Activated T-helper 17 cell treated with anti-CD3 and anti-CD28 coated beads, Interleukin-2, amount 50 U/mL, for 72 hours (primary cell): ENCODE measurements at places on chromosomes 16 and 17.
A peak's percentile ranks its signal among the peaks of the same experiment; 100 is the strongest.

DNA sequence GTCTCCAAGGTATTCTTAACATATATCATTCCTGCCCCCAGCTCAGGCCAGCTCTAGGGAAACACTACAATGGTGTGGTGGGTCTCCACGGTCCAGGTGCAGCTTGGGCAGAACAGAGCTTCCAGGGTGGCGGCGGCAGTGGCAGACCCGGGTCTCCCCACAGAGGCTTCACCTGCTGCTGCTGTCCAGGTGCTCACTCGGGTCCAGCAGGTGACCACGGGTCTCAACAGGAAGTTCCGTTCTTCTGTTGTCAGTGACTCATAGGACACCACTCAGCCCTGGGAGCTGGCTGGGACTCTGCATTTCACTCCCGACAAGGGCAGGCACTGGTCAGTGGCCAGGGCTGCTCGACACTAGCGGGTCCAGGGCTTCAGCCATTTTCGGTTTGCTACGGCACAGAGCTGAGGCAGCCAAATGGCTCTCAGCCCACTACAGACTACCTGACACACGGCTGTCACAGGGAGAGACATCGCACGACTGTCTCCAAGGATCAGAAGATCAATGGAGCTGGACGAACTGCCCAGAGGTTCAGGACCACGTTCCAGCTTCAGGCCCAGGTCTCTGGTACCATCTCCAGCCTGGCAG, 16.7 kb downstream of the MTHFSD start:
- no peak for ATAC-seq

DNA sequence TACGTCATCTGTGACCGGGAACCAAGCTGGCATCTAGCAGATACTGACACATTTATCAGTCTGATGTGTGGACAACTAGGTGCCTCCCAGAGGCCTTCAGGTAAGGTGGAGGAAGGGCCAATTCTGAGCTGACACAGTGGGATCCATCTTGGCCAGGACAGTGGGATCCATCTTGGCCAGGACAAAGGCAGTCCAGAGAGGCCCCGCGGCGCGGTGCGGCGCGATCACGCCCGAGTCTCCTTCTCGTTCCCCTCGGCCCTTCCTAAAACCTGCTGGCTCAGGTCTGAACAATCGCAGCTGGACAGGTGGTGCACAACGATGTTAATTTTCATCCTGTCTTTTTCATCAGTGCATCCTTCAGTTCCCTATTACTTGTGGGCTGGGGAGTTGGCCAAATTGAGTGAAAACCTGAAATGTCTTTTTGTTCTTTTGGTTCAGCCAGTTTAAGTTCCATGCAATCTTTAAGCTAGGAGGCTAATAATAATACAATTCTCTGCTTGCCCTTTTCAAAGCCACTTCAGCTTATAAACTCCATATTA, 486 bp upstream of the WSB1 start:
- ATAC-seq, result no peak

GRCh38 chr16:88904676-88905365, 38.4 kb upstream of the PABPN1L start:
- no peak for ATAC-seq

- no peak for ATAC-seq
Observed at GRCh38 chr17:29042679-29043538, at the start of gene PIPOX. Gene PIPOX (plus strand): TSS chr17:29043141. CDS start chr17:29043226, 85 bp downstream.

DNA sequence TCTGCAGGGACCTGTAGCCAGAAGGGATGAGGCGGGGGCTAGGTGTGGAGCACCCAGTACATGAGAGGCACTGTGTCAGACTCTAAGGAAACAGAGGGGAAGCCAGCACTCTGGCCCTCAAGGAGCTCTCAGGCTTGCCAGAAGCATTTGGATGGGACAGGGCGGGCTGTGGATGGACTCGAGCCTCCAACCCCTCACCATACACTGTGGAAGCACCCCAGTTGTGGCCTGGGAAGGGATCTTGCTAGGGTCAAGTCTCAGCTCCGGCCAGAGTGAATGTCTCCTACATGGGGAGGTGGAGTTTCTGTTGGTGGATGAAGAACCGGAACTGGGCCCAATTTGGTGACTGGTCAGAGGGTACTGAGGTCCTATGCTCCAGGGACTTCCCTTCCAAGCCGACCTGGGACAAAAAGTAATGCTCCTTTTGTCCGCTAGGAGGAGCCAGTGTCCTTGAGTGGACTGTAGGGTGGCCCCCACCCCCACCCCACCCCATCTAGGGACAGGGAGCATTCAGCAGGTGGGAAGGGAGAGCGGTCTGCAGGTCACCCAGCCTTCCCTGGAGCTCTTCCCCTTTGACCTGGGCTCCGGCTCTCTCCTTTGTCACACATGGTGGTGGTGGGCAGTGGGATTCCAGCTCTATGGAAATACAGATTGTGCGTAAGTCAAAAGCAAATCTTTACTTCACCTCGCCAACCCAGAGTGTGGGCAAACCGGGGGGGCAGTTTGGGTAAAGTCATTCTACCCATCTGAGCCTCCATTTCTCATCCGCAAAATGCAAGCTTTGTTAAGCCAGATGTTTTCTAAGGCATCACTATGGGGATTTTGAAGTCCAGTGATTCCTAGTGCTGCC, 20.4 kb upstream of the PHB1 start:
- ATAC-seq, result peak; percentile 52

DNA sequence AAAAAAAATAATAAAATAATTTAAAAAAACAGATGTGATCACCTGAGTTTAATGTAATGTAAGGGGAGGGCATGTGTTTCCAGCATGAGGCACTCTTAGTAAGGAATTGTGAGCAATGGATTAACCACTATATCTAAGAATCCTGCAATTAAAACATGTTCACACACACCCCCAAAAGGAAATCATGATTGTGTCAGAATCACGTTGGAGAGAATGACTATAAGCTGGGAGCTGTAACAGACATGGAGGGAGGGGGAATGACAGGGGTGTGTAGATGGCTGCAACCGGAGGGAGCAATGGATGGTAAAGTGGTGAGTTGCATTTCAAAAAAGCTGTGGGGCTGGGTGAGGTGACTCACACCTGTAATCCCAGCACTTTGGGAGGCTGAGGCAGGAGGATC, 13.6 kb upstream of the CCL22 start:
- ATAC-seq, result no peak

- no peak for ATAC-seq
Observed at GRCh38 chr17:60750640-60751039, 73.0 kb downstream of the BCAS3 start.

DNA sequence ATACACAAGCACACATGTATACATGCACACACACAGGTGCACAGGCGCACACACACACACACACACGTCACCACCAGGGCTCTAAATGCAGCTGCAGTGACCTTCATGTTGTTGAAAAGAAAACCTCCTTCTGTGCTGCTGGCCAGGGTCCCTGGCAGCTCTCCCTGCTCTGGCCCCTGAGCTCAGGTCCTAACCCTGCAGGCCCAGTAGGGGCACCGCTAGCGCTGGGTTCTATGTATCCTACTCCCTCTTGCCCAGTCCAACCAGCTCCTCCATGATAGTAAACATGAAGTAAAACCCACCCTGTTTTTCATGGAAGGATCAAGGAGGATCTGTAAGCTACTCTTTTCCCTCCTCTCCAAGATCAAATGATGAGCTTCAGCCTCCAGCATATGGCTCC, 172.8 kb downstream of the RBFOX3 start:
- ATAC-seq, result no peak

- ATAC-seq, result no peak
Observed at GRCh38 chr16:89918453-89919347, at the start of gene MC1R. Gene MC1R (plus strand): TSS chr16:89918862. CDS start chr16:89919259, 397 bp downstream.

GRCh38 chr16:86085161-86085611, 186.2 kb downstream of the IRF8 start:
- no peak for ATAC-seq

DNA sequence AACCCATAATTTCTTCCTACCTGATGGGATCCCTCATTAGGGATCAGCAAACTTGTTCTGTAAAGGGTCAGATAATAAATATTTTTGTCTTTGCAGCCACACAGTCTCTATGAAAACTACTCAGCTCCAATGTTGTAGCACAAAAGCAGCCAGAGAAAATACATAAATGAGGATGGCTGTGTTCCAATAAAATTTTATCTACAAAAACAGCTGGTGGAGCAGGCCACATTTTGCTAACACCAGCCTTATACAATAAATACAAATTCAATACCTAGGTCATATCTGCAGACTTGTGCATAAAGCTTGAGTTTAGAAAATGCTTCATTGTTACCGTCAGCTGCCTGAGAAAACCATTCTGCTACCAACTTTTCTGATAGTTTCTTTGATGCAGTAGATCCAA, 38.4 kb upstream of the INTS2 start:
- ATAC-seq, result no peak

GRCh38 chr16:87380403-87380802, 3.2 kb downstream of the FBXO31 start:
- ATAC-seq, result no peak

DNA sequence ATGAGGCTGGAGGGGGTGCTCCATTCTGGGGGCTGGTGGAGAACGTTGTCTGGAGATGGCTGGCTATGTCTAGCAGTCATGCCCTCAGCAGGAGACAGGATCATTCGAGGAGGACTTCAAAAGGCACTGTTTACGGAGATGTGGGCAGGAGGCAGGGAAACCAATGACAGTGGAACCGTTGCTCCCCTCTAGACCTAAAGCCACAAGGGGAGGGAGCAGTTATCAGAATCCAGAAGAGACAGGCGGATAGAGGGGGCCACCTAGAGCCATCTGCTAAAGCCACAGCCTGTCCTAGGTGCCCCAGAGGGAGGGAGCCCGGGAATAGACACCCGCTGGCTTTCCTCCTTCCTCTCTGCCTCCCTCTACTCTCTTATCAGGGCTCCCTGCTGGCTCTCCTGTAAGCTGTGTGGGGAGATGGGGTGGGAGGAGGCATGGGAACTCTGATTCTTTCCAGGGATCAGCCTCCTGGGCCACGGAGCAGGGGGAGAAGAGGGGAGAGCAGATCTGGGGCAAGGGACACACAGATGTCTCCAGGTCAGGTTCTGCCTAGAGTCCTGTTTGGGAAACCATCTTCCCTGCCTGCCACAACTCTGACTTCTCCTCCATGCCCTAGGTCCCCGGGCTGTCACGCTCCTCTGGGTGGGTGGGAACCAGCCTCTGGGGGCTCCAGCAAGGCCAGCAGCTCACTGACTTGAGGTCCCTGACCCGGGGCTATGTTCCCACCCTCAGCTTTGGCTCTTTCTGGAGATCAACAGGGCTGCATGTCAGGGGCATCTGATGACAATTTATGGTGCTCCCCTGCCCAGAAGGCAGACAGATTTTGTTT, 42.3 kb downstream of the IRX3 start:
- ATAC-seq, result no peak

GRCh38 chr17:12973496-12974004, 44.3 kb downstream of the ELAC2 start:
- no peak for ATAC-seq

GRCh38 chr17:64110379-64111152, 19.4 kb downstream of the ERN1 start:
- ATAC-seq, result no peak

- no peak for ATAC-seq
Observed at GRCh38 chr16:85431431-85432124, 181.5 kb upstream of the GSE1 start.

- ATAC-seq, result no peak
Observed at GRCh38 chr17:41894791-41895331, 23.9 kb downstream of the ACLY start.

- no peak for ATAC-seq
Observed at GRCh38 chr17:73090396-73091202, 1.9 kb downstream of the SLC39A11 start.

DNA sequence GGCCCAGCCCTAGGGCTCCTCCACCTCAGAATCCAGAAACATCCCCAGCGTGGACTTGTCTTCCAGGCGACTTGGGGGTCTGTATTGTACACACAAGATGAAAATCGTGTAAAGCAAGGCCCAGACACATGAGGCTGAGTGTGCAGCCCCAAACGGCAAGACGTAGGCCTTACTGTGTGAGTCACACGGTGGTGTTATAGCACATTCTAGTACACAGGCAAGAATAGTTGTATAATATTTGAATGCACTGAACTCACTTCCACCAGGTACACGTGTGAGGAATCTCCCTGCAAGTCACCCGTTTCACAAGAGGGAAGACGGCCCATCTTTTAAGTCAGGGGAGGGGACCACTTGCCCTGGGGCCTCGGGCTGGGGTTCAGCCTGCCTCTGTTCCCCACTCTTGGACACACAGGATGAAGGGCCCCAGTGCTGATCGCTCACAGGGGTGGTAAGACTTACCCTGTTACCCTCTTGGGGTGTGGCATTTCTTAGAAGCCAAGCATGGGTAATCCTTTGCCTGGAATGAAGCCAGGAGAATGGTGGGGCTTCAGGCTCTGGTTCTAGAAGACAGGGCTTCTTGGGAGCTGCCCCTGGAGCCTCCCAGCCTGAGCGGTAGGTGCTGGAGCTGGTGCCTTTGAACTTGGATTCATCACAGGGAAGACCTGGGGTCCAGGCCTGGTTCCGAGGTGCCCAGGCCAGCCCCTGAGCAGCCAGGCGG, 71.3 kb downstream of the SREBF1 start:
- ATAC-seq, result no peak

DNA sequence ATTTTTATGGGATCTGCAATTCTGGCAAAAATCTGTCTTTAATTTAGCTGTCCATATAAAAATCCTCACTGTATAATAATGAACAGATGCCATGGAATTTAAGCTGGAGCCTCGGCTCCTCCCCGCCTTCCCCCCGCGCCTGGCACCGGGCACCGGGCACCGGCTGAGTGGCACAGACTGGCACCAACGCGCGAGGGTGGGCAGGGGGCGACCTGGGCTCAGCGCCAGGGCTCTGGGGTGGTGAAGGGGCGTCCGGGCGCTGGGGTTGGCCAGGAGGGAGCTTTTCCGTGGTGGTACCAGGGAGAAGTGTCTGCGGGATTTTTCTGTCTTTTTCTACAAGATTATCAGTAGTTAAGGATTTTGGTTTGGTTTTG, 9.1 kb downstream of the NEUROD2 start:
- ATAC-seq, result no peak

- peak; percentile 12 for ATAC-seq
Observed at GRCh38 chr17:19248928-19249574, 11.9 kb downstream of the EPN2 start.

- ATAC-seq, result no peak
Observed at GRCh38 chr17:78832541-78832810, 8.1 kb downstream of the USP36 start.

GRCh38 chr16:74199066-74199841, 97.4 kb upstream of the PSMD7 start:
- ATAC-seq, result no peak

GRCh38 chr17:55872374-55872773, 121.5 kb downstream of the PCTP start:
- ATAC-seq, result no peak

- ATAC-seq, result no peak
Observed at GRCh38 chr17:78618264-78619066, 41.3 kb upstream of the DNAH17 start.

DNA sequence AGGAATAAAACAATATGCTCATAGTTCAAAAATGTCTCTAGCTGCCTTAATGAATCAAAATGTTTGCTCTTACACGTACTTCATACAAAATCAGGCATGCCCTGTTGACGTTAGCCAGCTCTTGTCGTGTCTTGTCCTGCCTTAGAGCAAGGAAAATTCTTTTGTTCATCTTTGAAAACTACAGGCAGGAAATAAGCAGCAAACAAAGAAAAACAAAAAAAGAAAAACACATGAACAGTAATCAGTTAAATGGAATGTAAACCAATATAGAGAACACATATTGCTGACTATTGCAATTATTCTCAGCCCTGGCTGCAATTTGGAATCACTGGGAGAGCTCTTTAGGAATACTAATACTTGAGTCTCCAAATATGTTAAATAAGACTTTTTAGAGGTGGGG, 1.7 kb downstream of the CAPNS2 start:
- ATAC-seq, result no peak

- ATAC-seq, result peak; percentile 54
Observed at GRCh38 chr17:4199818-4200402, 56.9 kb downstream of the CYB5D2 start.

- no peak for ATAC-seq
Observed at GRCh38 chr16:70432356-70432722, 6.6 kb downstream of the ST3GAL2 start.
